NCI-H774 (cell line): ENCODE measurements at places on chromosomes 13 and 19.

GRCh38 chr13:24035411-24035810, 125.1 kb upstream of the SPATA13 start:
- no peak for DNase-seq

GRCh38 chr19:48415395-48415794, 21.9 kb downstream of the GRIN2D start:
- DNase-seq, result peak; percentile 51

- DNase-seq, result no peak
These were observed 1.7 kb upstream of the PNKP start for GRCh38 chr19:49869009-49869483.

GRCh38 chr19:57688011-57688763, 6.4 kb downstream of the ZNF551 start:
- no peak for DNase-seq

DNA sequence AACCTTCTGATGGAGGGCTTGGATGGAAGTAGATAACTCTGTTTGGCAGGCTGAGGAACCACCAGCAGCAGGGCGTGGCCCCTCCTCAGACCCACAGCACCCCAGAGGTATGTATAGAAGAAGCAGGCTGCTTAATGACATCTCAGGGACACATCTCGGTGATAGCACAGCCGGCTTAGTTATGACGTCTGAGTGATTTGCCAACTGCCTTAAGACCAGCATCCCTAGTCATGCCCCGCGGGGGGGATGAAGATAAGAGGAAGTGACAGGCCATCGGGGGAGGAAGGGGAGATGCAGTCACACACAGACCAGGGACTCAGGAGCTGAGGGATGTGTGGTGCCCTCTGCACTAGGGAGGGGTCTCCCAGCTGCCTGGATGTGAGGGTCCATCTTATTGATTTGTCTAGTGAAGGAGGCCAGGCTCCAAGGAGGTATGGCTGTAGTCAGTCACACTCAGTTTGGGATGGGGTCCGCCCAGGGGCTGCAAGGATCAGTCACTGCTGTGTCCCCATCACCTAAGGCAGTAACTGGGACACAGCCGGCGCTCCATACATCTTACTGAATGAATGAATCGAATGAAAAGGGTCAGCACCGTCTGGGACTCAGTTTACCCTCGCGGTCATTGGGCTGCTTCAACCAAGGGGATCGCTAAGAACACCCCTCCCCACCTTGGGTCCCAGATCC, 19.2 kb upstream of the ERCC1 start:
- DNase-seq, result no peak

GRCh38 chr13:85461621-85462020, 337.6 kb downstream of the SLITRK6 start:
- no peak for DNase-seq

DNA sequence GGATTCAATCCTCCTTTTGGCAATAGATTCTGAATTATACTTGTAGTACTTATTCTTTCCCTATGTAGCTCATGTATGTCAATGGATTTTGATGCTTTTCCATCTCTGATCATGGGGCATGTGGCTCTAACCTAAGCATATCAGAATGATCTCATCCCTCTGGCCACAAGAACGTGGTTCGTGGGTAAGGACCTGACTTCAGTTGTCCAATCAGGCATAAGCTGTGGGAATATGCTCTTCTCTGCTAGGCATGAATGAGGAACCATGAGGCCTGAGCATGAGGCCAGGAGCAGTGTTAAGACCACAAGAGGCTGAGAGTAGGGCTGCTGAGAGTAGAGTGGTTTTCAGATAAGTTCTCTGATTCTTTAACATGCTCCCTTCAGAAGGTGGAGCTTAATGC, 292.4 kb upstream of the TSHZ3 start:
- DNase-seq, result no peak

DNA sequence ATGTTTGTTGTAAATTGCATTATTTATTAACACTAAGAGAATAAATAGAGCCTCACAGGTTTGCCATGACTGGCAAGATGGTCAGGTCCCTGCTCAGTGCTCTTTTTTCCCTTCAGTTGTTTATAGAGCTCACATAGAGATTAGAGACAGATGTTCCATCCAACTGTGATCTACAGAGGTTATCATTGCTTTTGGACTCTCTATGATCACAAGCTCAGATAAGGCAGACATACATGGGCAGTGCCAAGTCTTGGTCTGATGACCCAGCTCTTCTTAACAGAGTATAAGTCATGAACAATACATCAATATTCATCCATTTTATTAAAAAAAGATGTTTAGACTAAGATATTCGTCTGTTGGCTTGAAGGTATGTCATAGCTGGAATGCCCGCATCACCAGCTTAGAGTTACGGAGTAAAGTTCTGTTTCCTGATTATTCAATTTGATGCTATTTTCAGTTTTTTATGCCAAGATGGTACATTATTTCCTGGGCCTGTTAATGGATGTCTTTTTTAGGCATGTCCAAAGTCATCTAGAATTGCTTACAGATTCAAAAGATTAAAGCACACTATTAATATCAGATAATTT, 729.8 kb upstream of the SLC10A2 start:
- DNase-seq, result no peak

DNA sequence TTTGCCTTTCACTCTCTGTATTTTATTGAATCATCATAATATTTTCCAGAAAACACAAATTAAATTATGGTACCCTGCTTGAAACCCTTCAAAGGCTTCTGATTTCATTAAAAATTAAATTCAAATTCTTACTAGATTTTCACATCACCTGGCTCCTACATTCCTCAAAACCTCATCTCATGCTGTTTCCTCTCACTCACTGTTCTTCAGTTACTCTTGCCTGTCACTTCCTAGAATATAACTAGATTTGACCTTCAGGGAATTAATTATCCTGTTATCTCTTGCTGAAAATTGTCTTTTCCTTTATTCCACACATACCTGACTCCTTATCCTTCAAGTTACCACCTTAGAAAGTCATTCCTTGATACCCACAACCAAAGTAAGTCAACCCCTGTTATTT, 2294.7 kb downstream of the PCDH9 start:
- DNase-seq, result no peak

DNA sequence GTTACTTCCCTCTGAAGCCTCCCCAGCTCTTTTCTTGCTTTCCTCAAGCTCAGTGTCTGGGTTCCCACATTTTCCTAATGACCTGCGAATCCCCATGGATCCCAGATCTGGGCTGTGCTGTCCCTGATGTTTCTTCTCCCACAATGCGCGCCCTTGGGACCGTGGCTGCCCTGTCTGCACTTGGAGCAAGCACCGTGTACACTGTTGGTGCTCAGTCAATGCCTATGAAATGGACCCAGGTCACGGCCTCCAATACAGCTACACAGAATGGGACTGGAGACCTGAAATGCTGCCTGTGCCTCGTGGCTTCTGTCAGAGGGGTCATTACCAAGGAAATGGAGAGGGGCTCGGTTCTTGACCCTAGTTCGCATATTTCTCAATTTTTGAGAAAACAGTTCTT, 160.1 kb upstream of the SOX1 start:
- no peak for DNase-seq

DNA sequence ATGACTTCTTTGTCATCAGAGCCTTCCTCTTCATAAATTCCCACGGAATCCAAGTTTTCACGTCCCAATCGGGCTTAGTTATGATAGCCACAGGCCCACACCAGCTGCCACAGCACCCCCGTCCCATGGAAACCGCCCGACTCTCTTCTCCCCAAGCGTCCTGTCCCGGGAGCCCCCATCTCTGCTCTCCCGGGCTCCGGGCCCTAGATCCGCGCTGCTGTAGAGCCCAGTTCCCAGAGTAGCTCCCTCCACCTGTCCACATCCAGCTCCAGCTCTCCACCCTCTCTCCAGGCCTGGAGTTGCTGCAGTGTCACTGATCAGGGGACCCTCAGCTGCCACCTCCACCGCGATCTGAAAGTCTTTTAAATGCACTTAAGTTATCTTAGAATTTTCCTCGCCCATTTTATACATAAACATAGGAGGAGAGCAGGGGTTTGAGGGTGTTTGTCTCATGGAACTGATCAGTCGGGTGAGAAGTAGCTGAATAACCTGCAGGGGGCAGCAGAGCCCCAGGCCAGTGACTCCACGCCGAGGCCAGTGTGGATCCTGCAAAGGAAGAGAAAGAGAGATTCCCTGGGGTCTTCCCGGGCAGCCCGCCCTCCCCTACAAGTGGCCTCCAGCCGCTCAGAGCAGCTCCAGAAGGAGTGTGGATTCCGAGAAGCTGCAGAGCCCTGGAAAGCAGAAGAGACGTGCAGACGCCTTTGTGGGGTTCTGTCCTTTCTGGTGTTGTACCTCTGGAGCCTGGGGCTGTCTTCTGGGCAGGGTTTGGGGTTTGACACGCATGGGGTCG, 1.1 kb upstream of the ZNF763 start:
- peak; percentile 34 for DNase-seq

- no peak for DNase-seq
These were observed 9.1 kb downstream of the ZNF100 start for GRCh38 chr19:21758296-21758695.

- no peak for DNase-seq
These were observed 312.1 kb upstream of the PCDH20 start for GRCh38 chr13:61727767-61728166.

GRCh38 chr19:55289117-55289796, 5.5 kb downstream of the BRSK1 start:
- no peak for DNase-seq

DNA sequence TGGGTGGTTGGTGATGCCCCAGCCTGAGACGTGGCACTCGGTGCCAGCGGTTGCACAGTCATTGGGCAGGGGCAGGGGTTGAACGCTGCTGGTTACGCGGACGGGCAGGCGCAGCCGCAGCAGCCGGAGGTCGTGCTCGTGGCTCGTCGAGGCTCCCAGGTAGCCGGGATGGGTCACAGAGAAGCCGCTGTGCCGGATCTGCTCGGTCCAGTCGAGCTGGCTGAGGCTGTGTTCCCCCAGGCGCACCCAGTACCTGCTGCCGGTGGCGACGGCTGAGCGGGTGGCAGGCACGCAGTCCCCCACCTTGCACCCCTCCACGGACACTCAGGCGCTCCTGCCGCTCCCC, 2.9 kb downstream of the KLK12 start:
- DNase-seq, result no peak

GRCh38 chr19:53978975-53979801, 12.2 kb upstream of the CACNG6 start:
- no peak for DNase-seq

- no peak for DNase-seq
These were observed 38.6 kb downstream of the LIG4 start for GRCh38 chr13:108176685-108177274.

GRCh38 chr13:28679628-28680027, 20.7 kb downstream of the POMP start:
- DNase-seq, result no peak

DNA sequence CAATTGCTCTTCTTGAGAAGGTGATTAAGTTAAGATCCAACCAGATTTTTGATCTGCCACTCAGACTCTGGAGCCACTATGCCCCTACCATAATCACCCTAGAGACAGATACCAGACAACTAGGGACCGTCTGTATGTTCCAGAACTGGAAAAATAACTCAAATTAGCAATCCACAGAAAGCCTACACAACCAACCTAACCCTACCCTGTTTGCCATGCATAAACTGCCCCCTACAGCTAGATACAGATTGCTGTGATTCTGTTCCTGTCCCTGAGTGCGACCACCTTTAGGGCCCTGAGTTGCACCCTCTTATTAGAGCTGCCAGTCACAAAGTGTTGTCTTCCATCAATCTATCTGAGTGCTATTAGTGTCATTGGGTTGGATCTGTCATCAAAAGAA, 929.8 kb upstream of the SLITRK1 start:
- no peak for DNase-seq

DNA sequence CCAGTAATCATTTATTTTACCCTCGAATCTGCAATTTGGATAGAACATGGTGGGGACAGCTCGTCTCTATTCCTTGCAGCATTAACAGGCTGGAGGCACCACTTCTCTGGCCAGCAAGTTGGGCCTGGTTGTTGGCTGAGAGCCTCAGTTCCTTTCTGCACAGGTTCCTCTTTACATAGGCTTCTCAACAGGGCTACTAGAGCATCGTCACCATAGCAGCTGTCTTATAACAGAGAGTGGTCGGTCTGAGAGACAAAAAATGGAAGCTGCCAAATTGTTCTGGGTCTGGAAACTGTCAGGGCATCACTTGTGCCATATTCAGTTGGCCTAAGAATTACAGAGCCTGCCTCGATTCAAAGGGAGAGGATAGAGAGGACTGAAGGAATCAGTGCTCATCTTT, 86.7 kb downstream of the DNAJC15 start:
- DNase-seq, result no peak

DNA sequence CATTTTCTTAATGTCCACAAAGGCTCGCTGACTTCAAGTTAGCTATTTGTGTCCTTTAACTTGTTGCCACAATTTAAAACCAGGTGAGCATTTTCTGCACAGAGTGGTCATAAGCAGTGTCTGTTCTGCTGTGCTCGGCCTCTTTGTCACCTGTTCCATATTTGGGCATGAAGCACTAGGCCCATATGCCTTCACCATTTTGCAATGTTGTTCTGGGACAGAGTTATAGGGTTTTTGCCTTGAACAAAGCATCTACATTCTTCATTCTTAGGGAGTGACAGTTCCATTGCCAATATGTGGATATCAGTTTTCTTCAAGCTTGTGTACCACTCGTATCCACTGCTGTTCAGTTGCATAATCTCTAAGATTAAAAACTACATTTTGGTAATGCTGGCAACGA, 56.1 kb downstream of the LRCH1 start:
- no peak for DNase-seq

DNA sequence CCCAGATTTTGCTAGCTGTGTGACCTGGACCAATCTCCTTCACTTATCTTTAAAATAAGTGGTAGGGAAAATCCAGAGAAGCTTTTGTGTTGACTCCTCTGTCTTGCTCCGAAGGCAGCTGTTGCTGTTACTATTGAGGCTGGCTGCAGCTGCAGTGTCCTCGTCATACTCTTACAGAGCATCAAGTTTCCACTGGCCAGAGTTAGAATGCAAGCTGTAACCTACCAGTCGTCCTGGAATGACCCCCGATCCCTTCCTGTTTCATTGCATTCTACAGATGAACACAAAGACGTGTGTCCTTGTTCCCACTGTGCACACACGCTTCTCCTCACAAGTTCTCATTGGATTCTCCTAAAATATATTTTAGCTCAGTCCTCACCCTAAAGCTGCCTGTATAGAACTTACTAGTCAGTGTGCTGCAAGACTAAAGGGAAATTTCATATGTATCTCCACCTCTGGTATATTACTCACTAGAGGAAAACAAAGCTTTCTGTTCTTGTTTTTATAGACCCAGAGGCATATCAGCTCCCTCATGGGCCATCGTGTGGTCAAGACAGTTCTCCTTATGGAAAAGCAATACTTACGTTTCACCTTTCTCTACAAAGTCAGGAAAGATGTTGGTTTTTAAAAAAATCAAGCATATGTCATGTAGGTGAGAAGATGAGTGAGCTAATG, 589.8 kb downstream of the LMO7 start:
- DNase-seq, result no peak
